Pancreas (tissue), 10 donors: ENCODE measurements at places on chromosomes 7 and 10.

GRCh38 chr7:137891016-137891655 lies 44.4 kb upstream of the DGKI start:
- DNase-seq = no peak

DNA sequence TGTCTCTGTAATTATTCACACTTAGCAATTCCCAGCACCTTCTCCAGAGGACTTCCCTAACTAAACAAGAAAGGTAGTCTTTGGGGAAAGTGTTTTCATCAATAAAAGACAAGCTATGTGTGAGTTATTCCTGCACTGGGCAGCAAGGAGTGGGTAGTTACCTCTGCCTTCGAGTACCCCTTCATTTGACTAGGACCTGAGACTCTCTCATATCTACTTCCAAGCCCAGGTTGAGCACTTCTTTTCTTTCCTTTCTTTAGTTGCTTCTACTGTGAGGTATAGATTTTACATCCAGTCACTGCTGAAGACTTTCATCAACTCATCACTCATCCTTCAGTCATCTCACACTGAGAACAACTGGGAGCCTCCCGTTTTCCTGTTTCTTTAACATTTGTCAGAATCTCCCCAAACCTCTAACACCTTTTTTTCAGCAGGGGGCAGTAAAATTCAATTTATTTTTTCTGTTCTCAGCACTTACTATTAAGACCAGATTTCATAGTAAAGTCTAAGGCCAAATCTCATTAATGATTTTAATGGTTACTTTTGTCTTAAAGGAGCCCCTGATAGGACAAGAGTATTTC lies 80.1 kb upstream of the PRSS1 start:
- DNase-seq = no peak

DNA sequence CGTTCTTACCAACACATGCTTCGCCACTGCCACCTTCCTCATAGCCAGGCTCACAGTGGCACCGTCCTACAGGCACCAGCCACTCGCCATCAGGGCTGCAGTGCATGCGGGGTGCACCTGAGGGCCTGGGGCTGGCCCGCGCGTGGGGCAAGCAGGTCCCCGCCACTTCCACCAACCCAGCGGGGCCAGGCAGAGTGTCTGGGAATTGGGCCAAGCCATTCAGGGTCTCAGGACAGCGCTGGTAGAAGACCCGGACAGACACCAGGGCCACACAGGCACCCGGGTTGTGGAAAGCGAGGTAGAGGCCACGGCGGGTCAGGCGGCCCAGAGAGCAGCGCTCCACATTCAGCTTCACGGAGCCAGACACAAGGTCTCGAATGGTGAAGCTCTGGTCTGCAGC lies 9.0 kb downstream of the EPHA1 start:
- no peak for DNase-seq

- DNase-seq = no peak
Measured at GRCh38 chr7:37332243-37333016, 116.2 kb downstream of the ELMO1 start.

DNA sequence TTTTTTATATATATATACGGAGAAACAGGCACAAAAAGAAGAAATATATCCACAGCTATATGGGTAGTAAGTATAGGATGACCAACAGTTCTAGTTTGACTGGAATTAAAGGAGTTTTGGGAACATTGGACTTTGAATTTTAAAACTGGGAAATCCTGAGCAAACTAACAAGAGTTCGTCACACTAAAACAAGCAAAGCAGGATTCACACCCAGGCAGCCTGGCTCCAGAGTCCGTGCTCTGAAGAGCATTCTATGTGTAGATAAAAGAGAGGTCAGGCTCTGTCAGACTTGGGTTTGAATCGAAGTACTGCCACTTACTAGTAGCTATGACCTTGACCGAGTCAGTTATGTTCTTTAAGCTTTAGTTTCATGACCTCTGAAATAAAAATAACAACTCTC lies 191.0 kb downstream of the DNAH11 start:
- DNase-seq = no peak

GRCh38 chr10:132292287-132293200 lies 15.2 kb downstream of the STK32C start:
- DNase-seq = no peak

GRCh38 chr10:88120599-88121333 lies 257.3 kb downstream of the PTEN start:
- DNase-seq = no peak

- DNase-seq = no peak
Measured at GRCh38 chr10:52665821-52666220, 106.8 kb downstream of the MBL2 start.

DNA sequence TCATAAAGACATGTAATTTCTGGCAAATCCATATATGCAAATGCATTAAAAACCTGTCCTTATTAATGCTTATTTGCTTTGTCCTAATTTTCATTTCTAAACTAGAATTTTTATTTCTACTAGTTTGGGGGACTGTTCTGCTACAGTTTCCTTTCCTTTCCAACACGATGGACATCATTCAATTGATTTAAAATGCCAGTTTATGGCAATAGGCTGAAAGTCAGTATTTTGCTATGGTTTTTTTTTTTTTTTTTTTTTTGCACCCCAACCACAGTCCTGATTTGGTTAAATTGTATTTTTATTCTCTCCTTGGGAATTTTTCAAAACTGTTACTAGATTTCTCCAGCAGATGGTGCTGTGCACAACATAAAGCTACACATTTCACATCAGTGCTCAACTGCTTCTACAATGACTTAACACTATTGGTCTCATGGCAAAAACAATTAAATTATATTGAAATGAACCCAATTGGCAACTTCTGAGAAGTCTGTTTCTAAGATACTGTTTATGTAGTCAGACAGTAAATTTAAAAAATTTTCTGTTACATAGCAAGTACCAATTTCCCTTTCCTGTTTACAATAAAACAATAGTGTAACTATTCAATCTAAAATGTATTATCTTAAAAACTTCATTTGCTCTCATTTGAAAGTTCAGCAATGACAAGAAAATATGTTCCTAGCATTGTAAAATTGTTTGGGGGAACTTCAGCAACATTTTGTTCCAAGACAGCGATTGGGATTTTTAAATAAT lies 193.8 kb upstream of the CCDC6 start:
- no peak for DNase-seq

GRCh38 chr10:95793401-95794045 lies 37.6 kb downstream of the ENTPD1 start:
- DNase-seq = no peak

GRCh38 chr10:71389768-71390460 lies 6.8 kb upstream of the CDH23 start:
- DNase-seq = no peak

DNA sequence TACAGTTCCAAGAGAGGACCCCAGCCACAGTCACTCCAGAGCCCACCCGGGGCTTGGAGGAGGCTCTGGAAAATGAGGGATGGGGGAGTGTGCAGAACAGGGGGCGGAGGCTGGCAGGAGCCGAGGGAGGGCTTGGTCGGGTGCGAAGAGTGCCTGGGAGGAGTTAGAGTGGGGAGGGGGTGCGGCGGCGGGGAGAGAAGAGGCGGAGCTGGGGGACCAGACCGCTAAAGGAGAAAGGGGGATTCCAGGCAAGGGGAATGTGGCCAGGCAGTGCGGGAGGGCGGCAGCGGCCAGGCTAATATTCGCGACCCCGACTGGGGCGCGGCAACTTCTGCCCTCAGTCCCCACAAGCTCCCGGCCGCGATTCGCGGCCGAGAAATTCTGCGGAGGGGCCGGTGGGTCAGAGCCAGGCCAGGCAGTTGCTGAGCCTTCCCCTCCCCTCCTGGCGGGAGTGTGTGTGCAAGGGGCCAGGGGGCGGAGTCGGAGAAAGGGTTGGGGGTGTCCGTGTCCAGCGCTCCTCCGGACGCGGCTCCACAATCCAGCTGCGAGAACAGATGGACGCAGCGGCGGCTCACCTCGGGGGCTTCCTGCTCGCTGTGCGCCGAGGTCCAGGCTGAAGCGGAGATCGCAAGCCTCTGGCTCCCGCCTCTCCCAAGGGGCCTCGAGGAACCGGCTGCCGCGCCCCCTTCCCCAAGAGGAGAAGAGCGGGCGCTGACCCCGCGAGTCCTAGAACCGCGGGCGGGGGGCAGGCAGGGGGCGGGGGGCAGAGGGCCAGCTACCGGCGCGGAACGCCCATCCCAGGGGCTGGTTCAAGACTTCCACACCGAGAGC lies 612 bp upstream of the SLC18A3 start:
- peak; percentile 65 for DNase-seq

- DNase-seq = no peak
Measured at GRCh38 chr10:70555371-70555770, 47.2 kb downstream of the PRF1 start.

DNA sequence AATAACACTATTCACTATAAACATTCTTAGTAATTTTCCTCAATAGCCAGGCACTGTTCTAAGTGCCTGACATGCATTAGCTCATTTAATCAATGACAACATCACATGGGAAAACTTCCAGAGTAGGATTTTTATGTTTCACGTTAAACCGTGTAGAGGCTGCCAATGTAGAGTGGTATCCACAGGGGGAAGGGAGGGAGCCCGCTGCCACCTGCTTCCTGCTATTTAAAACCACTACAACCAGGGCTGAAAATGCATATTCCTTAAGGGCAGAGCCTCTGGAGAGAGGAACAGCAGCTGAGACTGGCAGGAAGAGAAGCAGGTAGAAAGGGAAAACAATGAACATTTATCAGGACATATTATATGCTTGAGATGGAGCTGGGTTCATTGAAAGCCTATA lies 684.3 kb upstream of the AUTS2 start:
- no peak for DNase-seq

DNA sequence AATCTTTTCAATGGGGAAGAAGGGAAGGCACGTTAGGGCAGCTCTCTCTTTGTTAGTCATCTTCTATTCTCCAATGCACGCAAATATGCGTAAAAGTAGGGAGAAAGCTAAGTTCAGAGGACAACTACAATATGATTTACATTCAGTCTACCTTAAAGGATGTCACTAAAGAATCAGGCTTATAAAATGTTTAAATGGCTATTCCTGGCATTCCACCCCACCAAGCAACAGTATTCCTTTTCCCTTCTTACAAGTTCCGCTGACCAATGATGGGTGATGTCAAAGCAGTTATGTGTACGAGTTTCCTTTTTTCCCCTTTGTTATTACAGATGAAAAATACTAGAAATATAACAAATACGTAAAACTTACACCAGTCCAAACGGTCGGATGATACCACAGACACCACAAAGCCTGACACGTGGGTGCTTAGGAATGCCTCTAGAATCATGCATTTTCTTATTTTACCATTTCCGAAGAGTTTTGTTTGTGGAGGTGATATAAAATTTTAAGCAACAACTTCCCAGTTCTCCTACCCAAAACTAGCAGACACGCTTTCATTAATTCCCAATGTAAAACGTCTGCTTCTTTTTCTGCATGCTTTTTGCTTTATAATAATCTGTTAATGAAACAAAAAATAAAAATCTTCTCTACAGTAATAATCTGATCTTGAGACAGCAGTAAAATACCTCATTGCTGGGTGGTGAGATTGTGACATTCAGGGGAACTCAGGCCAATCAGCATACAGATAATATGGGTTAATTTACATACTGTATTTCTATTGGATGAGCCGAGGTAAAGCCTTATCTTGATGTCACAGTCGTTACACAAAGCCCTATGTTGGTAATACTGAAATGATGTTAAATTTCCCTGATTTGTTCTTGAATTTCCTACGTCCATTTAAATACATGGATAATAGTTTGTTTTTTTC lies 708 bp upstream of the GPR85 start:
- no peak for DNase-seq

DNA sequence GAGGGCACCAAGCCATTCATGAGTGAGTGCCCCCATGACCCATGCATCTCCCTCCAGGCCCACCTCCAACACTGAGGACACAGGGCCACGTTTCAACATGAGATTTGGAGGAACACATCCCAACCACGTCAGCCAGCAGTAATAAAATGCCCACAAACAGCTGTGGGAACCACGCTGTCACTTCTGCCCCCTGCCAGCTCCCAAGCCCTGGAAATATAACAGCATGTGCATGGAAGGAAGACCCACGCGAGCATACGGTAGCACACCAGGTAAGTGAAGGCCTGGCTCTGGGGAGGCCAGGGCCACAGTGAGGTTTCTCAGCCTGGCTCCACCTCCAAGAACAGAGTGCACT lies 168.9 kb upstream of the PFKP start:
- no peak for DNase-seq

DNA sequence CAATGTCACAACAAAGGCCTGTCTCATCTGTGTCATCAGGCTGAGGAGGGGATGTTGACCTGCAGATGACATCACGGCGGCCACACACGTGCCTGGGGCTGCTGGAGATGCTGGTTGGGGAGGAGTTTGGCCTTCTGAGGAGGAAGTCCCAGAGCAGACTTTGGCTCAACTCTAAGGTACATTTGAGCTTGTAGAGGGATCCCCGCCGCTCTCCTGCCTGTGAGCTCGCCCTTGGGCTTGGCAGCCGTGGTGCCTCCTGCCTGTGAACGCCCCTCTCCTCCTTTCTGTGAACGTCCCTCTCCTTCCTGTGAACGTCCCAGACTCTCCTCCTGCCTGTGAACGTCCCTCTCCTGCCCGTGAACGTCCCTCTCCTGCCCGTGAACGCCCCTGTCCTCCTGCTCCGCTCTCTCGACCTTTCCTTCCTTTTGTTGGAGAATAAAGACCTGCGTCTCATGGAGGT lies 176.4 kb downstream of the DNAJB6 start:
- DNase-seq = no peak

DNA sequence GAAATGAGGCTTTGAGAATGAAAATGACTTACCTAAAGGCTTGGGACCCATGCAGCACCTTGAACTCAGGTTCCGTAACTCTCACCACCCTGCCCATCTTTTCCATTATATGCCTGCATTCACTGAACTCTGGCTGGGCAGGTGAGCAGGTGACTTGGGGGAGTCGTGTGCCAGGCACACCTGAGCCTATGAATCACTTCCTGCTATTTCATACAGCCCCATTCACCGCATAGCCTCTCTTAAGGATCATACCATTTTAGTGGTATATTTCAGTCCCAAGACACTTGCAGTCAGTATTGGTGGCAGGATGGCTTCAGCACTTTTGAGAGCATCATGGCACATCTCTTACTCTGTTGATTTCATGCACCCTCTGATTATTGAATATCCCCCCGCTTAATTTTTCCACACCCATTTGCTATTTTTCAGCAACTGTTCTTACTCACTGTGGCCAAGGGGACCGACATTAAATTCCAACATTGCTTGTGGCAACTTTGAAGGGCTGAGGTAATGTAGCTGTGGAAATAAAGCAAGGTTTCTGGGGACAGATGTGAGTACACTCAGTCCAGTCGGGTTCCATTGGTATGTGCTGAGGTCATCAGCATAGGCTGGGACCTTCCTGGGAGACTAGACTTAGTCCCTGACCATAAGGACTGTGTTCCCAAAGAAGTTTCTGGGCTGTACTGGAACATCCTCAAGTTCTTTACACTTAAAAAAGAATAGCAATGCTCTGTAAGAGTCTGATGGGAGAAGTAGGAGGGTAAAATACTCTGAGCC lies 39.8 kb upstream of the ZNF438 start:
- DNase-seq = no peak

- no peak for DNase-seq
Measured at GRCh38 chr7:116138202-116138801, 72.0 kb upstream of the TES start.
